ENCODE measurements at places on chromosomes 6 and 20. TPM values are rescaled to one million over a fixed set of nuclear protein-coding genes. Genes with fewer than 3 reads are reported as not detected.

GRCh38 chr6:170223718-170224693 lies 66.9 kb downstream of the DLL1 start:
- DNase-seq = no peak

DNA sequence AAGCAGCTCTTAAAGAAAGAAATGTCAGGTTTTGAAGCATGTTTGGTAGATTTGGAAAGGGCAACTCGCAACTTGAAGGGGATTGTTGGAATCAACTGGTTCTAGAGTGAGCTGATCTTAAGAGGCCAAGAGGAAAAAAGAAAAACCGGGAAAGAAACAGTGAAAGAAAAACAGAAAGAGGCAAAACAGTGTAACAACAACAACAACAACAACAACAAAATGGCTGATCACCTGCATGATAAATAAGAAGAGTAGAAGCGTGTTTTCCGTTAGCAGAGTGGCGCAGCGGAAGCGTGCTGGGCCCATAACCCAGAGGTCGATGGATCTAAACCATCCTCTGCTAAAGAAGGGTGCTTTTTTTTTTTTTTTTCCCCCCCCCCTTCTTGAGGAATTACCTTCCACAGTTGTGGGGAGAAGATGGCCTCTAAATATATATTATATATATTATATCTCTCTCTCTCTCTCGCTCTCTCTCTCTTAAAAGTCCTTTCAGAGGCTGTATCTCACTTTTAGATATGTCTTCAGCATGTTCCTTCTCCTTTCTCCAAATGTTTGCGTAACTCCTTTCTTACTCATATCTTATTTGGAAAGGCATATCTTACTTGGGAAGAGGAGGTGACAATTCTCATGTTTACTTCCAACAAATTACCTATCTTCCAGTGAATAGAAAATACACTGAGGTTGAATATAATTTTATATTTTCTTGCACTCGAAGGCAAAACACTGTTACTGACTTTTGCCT lies 134.4 kb downstream of the OR2B2 start:
- peak; percentile 87 for DNase-seq

GRCh38 chr6:148964467-148964866 lies 217.6 kb downstream of the UST start:
- no peak for DNase-seq

Gene NEU1
- 43.4 TPM for total RNA-seq

Data from H1 (cell line).